ENCODE measurements at places on chromosomes 7 and 10.

DNA sequence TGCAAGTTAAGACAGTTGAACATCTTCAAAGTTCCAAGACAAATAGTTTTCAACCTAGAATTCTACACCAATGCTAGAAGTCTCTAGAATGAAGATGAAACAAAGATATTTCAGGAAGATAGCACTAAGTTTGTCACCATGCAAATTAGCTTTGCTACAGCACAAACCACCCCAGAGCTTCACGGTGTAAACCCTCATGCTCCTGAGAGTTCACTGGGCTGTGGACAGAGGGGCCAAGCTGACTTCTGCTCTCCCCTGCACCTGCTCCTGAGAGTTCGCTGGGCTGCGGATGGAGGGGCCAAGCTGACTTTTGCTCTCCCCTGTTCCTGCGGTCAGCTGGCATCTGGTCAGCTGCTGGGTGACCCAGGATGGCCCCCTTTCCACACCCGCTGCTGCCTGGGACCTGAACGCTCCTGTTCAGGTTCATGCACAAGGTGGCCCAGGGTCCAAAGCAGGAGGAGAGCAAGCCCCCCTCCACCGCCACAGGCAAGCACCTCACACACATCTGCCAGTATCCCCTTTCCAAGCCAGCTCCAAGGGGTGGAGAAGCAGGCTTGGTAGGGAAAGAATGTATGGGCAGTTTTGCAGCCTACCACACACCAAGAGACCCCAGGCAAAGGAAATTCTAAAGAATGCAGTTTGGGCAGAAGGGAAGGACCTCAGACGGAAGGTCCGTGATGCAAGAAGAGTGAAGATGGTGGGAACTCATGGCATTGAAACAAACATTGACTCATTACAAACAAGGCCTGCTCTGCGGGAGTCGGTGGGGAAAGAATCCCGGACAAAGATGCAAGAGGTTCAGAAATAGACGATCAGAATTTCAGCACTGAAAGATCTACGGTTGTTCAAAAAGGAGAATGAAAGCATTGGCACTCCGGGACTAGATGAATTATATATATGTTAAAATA lies 137.8 kb upstream of the PPP2R2D start:
- DNase-seq: no peak

GRCh38 chr7:98810153-98810802 lies 59.5 kb downstream of the TMEM130 start:
- DNase-seq: no peak

DNA sequence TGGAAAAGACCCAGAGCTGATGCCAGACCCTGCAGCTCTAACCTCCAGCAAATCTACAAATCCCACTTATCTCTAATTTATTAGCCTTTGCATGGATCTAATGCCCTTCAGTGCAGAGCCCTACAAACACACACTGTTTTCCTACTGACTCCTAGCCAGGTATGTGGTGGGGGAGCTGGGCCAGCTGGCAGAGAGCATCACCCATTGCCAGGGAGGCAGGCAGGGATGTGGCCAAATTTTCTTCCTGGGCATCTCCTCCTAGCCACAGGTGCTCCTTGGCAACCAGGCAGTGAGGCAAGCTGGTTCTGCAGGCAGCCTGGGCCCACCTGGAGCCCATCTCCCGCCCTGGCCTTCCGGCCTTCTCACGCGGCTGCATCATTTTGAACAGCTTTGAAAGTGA lies 55.9 kb upstream of the EMX2 start:
- no peak for DNase-seq

GRCh38 chr7:45229156-45229920 lies 71.7 kb downstream of the RAMP3 start:
- no peak for DNase-seq

DNA sequence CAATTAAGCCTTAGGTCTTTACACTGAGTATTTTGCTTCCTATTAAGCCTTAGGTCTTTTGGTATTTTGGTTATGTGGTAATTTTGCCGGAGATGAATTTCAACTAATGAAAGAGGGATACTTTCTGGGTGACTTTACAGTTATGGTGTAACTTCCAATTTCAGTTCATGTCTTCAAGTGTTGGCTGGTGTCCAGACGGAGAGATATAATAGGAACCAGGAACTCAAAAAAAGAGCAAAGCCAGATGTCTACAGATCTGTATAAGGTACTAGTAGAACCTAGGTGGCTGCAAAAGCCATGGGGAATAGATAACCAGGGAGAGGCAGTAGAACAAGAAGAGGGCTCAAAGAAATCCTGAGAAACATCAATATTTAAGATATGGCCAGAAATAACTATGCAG lies 12.3 kb downstream of the ERCC6 start:
- no peak for DNase-seq

DNA sequence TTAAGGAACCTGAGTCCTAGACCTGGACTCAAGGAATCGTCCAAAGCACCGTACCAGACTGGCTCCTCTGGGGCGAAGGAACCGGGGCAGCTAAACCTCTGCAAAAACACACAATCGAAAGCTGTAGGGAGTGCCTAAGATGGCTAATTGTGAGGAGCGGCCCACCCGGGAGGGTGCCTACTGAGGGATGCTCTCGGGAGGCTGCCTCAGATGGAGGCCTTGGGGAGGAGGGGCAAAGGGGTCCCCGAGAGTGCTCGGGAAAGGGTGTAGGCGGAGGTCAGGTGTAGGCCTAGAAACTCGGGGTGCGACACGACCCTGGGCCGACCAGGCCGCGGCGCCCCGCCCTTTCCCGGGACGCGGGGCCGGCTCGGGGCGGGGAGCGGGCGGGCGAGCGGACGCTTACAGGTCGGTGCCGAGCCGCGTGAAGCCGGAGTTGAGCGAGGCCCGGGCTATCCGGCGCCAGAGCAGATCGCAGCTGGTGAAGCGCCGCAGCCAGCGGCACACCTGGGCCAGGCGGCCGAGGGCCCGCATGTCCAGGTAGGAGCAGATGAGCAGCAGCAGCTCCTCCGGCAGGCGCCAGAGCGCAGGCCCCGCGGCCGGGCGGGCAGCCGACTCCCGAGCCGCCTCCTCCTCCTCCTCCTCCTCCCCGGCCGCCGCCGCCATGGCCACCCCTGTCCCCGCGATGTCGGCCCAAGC lies 844 bp downstream of the FBXW4 start:
- DNase-seq: peak; percentile 72

DNA sequence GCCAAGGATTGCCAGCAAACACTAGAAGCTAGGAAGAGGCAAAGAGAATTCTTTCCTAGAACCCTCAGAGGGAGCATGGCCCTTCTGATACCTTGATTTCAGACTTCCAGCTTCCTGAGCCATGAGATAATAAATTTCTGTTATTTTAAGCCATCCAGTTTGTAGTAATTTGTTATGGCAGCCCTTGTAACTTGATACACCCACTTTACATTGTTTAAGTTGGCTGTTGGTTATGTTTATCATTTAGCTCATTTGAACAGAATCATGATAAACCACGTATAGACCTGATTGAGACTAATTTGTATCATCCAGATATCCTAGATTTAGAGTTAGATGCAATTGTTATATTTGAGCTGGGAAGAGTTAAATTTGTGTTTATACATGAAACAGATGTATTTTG lies 9.4 kb upstream of the TES start:
- no peak for DNase-seq

DNA sequence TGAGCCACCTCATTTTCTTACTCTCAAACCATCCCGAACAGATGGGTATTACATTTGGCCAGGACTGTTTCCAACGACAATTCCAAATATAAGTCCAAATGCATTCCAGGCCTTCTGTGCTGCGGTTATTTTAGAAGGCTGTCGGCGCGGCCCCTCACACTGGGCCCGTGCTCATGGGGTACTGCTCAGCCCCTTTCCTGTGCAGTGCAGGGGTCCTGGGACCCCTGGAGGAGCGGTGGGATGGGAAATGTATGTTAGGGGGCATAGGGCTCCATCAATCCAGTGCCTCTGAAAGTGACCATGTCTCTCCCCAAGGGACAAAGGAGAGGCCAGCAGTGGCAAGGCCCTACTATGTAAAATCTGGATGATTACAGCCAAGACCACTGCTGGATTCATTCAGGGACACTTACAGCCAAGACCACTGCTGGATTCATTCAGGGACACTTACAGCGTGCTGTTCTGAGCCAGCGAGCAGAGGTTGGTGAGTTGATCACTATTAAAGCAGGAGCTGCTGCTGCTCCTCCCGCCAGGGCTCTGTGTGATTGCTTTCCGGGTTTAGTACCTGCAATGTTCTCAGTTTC lies 66.3 kb downstream of the CHST15 start:
- no peak for DNase-seq

GRCh38 chr7:18637516-18637915 lies 142.0 kb downstream of the HDAC9 start:
- no peak for DNase-seq

- no peak for DNase-seq
Measured at GRCh38 chr7:116101704-116102103, 71.1 kb upstream of the TFEC start.

DNA sequence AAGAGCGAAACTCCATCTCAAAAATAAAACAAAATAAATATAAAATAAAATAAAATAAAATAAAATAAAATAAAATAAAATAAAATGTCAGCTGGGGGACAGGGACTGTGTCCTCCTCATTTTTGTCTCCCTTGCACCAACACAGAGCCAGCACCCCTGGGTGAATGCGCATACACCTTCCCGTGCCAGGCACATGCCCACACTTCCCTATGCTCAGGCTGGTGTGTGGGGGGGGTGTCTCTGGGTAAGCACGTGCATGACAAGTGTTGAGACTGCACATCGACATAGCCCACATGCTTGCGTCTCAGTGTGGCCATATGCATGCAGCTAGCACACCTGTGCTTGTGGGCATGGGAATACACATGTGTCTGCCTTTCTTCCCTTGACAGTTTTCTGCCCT lies 24.7 kb upstream of the TLX1 start:
- DNase-seq: no peak

DNA sequence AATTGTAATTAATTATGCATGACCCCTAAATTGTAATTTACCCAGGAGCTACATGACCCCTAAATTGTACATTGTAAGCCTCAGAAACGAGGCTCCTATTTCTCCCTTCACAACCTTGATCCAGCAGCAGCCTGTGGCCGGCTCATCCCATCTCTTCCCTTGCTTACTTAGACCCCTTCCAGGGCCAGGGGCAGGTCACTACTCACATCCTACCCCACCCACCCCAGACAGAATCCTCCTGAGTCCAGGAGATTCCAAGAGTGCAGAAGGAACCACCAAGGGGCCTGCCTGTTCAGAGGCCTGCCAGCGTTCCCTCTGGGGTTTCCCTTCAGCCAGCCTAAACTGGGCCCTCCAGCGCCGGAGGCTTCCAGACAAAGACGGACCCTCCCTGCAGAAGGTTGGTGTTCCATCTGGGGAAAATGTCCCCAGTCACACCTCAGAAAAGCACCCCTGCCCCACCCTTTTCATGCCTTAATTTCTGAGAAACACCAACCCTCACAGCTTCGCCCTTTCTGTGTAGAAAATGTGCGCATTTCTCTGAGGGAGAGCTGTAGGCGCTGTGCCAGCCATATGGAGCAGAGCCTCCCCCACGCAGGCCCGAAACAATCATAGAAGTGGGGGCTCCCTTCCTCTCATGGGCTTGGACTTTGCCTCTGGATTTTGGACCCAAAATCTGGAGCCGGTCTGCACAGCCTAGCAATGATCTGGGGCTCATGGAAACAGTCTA lies 19.2 kb downstream of the LEP start:
- no peak for DNase-seq

DNA sequence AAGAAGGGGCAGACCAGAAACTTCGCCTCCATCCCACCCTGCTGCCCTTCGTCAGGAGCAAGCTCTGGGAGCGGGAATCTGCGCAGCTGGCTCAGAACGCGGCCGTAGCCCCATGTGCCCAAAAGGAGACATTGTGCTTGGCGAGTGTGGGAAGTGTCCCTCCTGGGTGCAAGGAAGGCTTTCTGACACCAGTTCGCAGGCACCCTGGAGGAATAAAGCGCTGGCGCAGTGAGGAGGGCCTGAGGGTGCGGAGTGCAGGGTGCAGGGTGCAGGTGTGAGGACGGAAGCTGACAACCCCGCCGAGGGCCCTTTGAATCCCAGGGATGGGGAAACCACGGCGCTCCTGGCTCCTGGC lies 811 bp downstream of the SLIT1 start:
- DNase-seq: no peak

Data from Right ventricle myocardium superior (tissue), 1 donor.